ENCODE measurements at places on chromosomes 12 and 14. TPM values are rescaled to one million over a fixed set of nuclear protein-coding genes. Genes with fewer than 3 reads are reported as not detected.

- no peak for DNase-seq
These were observed 56.7 kb downstream of the PLEKHG3 start for GRCh38 chr14:64760916-64761315.

DNA sequence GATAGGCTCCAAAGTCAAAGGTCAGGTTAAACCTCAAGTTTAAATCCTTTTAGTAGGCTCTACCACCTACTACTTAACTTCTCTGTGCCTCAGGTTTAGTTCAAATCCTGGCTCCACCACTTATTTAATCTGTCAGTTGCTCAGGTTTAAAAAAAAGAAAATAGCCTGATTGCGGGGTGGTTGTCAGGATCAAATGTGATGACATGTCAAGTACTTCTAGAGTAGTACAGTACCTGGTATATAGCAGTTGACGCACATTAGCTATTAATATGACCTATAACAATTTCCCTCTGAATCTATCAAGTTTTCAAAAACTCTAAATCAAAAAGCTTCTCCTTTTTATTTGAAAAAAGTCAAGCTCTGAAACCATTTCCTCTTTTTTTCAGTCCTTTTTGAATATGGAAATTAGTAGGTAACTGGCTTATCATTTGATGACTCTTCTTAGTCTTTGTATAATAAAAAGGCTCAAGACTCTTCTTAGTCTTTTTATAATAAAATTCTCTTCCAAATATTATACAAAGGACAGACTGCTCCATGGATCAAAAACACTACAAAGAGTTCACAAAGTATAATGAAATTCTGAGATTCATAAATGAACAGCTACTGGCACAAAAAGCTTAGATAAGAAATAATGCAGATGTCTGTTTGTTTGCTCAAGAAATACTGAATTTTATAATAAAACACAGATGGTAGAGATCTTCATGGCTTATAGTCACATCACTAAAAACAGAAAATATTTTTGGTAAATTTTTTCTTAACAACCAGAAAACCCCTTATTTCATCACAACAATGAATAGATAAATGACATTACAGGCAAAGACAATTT lies 5.0 kb downstream of the OSBPL8 start:
- no peak for DNase-seq

Gene GYS2
- not detected for polyA plus RNA-seq

Gene ARHGAP9
- 240 TPM for polyA plus RNA-seq

Gene DTX1
- 1.5 TPM for polyA plus RNA-seq

Gene PROX2
- 0.12 TPM for polyA plus RNA-seq

All from naive thymus-derived CD8-positive, alpha-beta T cell (primary cell).